ENCODE measurements at places on chromosomes 6 and 20. TPM values are rescaled to one million over a fixed set of nuclear protein-coding genes. Genes with fewer than 3 reads are reported as not detected.

The SLC24A3 gene
- not detected for total RNA-seq

The SEL1L2 gene
- total RNA-seq = not detected

The DYNLT2 gene
- total RNA-seq = 2.2 TPM

The YWHAB gene
- 230 TPM for total RNA-seq

The SIRPB1 gene
- 1.6 TPM for total RNA-seq

The PKHD1 gene
- total RNA-seq = not detected

GRCh38 chr6:26445934-26446667 lies 5.8 kb downstream of the BTN3A3 start:
- H3K4me3 ChIP-seq = peak overlapping the region; percentile 28
- peak overlapping the region; percentile 46 for H3K27ac ChIP-seq
- H3K36me3 ChIP-seq = peaks cover 59% of the 10 kb centered on the region
- peaks cover 52% of the 10 kb centered on the region for H3K4me1 ChIP-seq
- no peak for DNase-seq

DNA sequence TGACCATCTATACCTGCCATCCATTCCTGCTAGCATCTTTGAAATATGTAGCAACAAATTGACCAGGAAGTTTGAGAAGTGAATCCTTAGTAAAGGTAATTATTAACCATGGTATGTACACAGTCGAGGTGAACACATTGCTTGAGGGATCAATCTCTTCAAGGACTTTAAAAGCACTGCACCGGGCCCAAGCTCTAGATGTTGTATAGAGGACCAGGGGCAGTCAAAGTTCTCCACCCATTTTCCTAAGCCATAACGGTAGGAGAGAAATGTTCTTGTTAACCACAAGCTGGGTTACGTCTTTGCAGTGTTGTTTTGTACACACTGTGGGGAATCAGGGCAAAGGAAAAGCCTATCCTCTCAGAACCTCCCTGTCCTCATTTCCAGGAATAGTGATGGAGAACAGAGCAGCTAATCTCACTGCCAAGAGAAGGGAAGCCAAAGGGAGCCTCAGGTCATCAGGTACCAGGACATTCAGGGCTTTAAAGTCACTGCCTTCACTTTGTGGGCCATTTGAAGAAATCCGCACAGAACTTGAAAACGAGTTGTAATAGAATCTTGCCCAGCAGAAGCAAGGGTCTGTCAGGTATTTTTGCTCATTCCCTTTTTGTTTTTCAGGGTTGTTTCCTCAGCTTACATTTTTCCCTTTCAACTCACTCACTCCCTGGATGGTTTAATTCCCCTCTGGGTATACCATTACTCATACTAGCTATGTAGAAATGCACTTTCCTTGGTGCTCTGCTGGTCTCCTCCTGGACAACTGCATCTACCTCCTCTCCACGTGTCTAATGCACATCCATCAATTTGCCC lies 5.3 kb upstream of the PM20D2 start:
- H3K27me3 ChIP-seq = peaks cover 11% of the 10 kb centered on the region
- no peak overlapping the region for H3K27ac ChIP-seq
- H3K36me3 ChIP-seq = no peaks in the 10 kb centered on the region

DNA sequence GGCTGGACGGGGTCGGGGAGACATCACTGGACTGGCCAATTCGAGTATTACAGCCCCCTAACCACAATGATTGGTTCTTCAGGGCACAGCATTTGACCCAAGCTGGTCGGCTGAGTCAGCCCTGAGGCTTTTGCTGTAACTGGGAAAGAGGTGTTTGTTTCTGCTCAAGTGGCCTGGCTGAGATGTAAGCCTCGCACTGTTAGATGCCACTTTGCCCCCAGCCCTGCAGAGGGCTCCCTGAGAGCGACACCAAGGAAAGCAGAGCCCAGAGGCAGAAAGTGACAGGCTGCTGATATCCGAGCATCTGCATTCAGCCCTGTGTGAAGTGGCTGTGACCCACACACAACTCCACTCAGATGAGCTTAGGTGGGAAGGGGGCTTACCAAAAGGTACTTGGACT lies 19.4 kb downstream of the ERGIC3 start:
- DNase-seq = no peak
- peaks cover 4% of the 10 kb centered on the region for H3K36me3 ChIP-seq
- no peak overlapping the region for H3K27ac ChIP-seq

DNA sequence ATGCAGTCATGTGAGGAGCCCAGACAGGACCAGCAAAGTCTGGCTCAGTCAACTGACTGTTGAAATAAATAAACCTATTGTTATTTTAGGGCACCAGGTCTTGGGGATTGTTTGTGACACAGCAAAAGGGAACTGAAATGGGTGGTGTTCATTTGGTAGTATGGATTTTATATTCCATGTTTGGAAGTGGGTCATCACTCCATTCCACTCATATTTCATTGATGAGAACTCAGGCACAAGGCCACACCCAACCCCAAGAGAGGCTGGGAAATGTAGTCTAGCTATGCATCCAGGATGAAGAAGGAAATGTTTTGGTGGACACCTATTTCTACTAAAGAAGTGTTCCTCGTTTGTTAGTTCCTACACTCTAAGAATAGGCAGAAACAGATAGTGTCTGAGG lies 64.9 kb upstream of the BTBD3 start:
- H3K27me3 ChIP-seq = no peaks in the 10 kb centered on the region
- DNase-seq = no peak
- H3K27ac ChIP-seq = no peak overlapping the region
- H3K36me3 ChIP-seq = no peaks in the 10 kb centered on the region
- H3K4me3 ChIP-seq = no peak overlapping the region
- no peaks in the 10 kb centered on the region for H3K4me1 ChIP-seq

- no peak overlapping the region for H3K4me3 ChIP-seq
- H3K27ac ChIP-seq = no peak overlapping the region
- DNase-seq = no peak
- peaks cover 12% of the 10 kb centered on the region for H3K36me3 ChIP-seq
- H3K4me1 ChIP-seq = no peaks in the 10 kb centered on the region
- H3K27me3 ChIP-seq = no peaks in the 10 kb centered on the region
Observed at GRCh38 chr6:53251033-53251672, 97.6 kb downstream of the ELOVL5 start.

GRCh38 chr6:14711056-14711703 lies 534.7 kb upstream of the JARID2 start:
- H3K27ac ChIP-seq = peak overlapping the region; percentile 92
- peaks cover 36% of the 10 kb centered on the region for H3K4me1 ChIP-seq
- H3K36me3 ChIP-seq = peaks cover 3% of the 10 kb centered on the region
- H3K27me3 ChIP-seq = peaks cover 4% of the 10 kb centered on the region

DNA sequence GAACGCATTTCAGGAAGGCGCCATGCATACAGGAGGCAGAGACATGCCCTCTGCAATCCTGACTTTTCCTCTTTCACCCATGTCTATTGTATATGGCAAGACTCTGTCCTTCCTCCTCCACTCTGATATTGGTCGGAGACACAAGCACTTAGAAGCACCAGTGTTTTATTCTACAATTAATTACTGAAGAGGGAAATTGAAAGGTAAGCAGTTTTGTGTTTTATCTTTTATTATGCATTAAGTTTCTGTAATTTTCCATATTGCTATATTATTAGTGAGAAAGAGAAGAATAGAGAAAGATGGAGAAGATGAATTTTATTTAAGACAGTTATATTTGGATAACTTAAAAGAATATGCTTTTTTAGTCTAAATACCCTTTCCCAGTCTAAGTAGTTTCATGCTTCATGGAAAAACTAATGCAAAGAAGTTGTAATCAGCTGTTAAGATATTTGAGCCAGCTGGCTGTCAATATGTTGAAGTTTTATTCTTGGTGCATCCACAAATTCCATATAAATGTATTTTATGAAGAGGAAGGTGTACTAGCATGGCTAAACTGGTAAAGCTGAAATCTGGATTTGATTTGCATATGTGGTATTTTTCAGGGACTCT lies 13.6 kb downstream of the ARID1B start:
- no peaks in the 10 kb centered on the region for H3K27me3 ChIP-seq
- H3K4me1 ChIP-seq = peaks cover 47% of the 10 kb centered on the region
- DNase-seq = no peak
- H3K4me3 ChIP-seq = no peak overlapping the region
- peaks cover 7% of the 10 kb centered on the region for H3K36me3 ChIP-seq
- no peak overlapping the region for H3K27ac ChIP-seq

DNA sequence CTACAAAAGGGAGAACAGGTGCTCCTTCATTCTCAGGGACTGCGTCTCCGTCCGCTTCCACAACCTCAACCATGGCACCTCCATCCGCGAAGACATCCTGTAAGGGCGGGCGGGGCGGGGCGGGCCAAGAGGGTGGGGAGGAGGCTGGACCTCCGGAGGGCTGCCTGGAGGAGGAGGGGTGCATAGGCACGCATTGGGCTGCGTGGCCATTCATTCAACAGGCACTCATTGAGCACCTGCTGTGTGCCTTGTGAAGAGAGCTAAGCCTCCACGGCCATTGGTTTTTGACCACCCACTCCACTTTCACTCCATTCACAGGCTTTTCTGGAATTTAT lies 435 bp downstream of the ZSWIM3 start:
- peaks cover 33% of the 10 kb centered on the region for H3K4me1 ChIP-seq
- peak overlapping the region; percentile 97 for H3K4me3 ChIP-seq
- H3K27ac ChIP-seq = peak overlapping the region; percentile 98
- peaks cover 19% of the 10 kb centered on the region for H3K36me3 ChIP-seq

- no peak for DNase-seq
- H3K4me1 ChIP-seq = no peaks in the 10 kb centered on the region
- peaks cover 9% of the 10 kb centered on the region for H3K27me3 ChIP-seq
- no peaks in the 10 kb centered on the region for H3K36me3 ChIP-seq
- no peak overlapping the region for H3K4me3 ChIP-seq
- H3K27ac ChIP-seq = no peak overlapping the region
Observed at GRCh38 chr6:27575594-27576361, 102.9 kb upstream of the ZNF184 start.

- no peak for DNase-seq
- H3K27ac ChIP-seq = no peak overlapping the region
- no peaks in the 10 kb centered on the region for H3K36me3 ChIP-seq
- H3K4me3 ChIP-seq = no peak overlapping the region
Observed at GRCh38 chr6:133079901-133080300, 161.3 kb upstream of the EYA4 start.

DNA sequence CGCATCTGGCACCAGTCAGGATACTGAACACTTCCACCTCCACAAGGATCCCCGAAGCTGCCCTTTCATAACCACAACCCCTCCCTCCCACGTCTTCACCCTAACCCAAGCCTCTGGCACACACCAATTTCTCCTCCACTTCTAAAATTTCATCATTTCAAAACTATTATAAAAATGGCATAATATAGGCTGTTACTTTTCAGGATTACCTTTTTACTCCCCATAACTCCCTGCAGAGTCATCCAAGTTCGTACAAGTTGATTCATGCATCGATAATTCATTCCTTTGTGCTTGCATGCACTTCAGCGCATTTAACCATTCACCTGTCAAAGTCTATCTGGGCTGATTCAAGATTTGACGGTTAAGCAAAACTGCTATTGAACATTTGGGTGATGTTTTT lies 30.6 kb upstream of the LY86 start:
- no peak overlapping the region for H3K4me3 ChIP-seq

- no peak for DNase-seq
- H3K27me3 ChIP-seq = no peaks in the 10 kb centered on the region
- H3K4me1 ChIP-seq = no peaks in the 10 kb centered on the region
- no peak overlapping the region for H3K27ac ChIP-seq
Observed at GRCh38 chr6:99254616-99255550, 94.6 kb downstream of the FAXC start.

DNA sequence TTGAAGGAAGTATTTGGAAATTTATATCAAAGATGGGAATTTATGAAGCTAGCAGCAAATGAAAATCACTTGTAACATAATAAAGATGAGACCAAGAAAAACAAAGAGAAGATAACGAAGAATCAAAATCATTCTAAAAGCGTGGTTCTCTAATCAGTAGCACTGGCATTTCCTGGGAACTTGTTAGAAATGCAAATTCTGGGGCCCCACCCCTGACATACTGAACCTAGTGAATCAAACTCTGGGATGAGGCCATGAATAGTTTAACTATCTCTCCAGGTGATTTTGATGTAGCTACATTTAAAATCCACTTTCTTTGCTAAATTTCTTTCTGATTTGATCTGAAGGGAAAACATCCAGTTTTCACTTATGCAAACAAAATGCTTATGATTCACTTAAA lies 1075.6 kb downstream of the HACE1 start:
- H3K4me1 ChIP-seq = no peaks in the 10 kb centered on the region
- H3K27ac ChIP-seq = no peak overlapping the region
- no peak for DNase-seq
- no peaks in the 10 kb centered on the region for H3K27me3 ChIP-seq
- H3K4me3 ChIP-seq = no peak overlapping the region

GRCh38 chr6:9467741-9468140 lies 947.1 kb downstream of the TFAP2A start:
- no peaks in the 10 kb centered on the region for H3K36me3 ChIP-seq
- no peak overlapping the region for H3K4me3 ChIP-seq

Data from activated T-helper 1 cell treated with anti-CD3 and anti-CD28 coated beads, Interleukin-12 subunit alpha, Interleukin-12 subunit beta, Interleukin-2, Interleukin-4 antibody, amounts not matched to agents 30 ng/mL and 10 ng/mL and 1 ng/mL, durations not matched to agents 14 hours and 24 hours and 36 hours (primary cell).